Renal cortex interstitium (tissue), 15 donors: ENCODE measurements at places on chromosomes 6 and 20. TPM values are rescaled to one million over a fixed set of nuclear protein-coding genes. Genes with fewer than 3 reads are reported as not detected.

Gene BPIFB1
- not detected for polyA plus RNA-seq

Gene SLC17A5
- polyA plus RNA-seq, result 20.2 TPM

Gene MUCL3
- 0.18 TPM for polyA plus RNA-seq

Gene LZTS3
- polyA plus RNA-seq, result 16.0 TPM

Gene THBS2
- polyA plus RNA-seq, result 9.4 TPM

Gene CFB
- polyA plus RNA-seq, result 6.6 TPM

Gene RGL2
- 103 TPM for polyA plus RNA-seq
